ENCODE measurements at places on chromosomes 16 and 17. TPM values are rescaled to one million over a fixed set of nuclear protein-coding genes. Genes with fewer than 3 reads are reported as not detected.

GRCh38 chr16:31695667-31696066 is 168.0 kb downstream of the AHSP start:
- DNase-seq = no peak

DNA sequence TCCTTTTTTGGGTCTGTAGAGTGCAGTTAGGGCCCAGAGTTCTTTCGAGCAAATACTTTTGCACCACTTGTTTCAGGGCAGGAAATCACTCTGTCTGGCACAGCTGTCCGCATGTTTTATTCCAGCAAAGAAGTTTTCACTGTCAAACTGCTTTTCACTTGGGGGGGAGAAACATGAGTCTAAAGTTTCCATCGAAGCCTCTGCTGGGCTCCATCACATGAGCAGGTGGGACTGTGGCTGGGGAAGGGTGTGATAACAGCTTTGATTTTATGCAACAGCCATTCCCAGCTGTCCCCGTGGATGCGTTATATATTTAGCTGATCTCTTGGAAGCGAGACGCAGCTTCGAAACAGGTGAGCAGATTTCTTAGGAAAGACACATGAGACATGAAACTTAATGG is 288.6 kb downstream of the SNX29 start:
- DNase-seq = no peak

GRCh38 chr16:24957887-24958286 is 57.3 kb downstream of the ARHGAP17 start:
- DNase-seq = no peak

DNA sequence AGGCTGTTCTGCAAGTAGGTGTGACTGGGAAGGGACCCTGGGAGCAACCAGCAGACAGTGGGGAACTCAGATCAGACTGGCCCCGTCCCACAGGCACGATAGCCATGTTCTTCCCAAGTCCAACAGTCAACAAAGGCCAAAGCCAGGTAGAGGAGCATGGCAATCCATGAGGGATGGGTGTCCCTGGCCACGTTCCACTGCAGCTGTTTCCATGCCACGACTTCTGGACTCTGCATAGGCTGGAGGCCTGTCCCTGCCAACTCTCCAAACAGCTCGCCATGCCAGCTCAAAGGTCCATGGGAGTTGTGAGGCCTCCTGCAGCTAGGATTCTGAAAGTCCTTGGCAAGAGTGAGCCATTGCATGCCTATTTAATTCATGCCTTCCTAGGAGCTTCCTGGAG is 459.8 kb downstream of the CDH8 start:
- DNase-seq = no peak

- no peak for DNase-seq
Observed at GRCh38 chr16:72043539-72043938, 10.8 kb upstream of the HP start.

GRCh38 chr16:22284637-22285036 is 12.6 kb upstream of the POLR3E start:
- DNase-seq = no peak

DNA sequence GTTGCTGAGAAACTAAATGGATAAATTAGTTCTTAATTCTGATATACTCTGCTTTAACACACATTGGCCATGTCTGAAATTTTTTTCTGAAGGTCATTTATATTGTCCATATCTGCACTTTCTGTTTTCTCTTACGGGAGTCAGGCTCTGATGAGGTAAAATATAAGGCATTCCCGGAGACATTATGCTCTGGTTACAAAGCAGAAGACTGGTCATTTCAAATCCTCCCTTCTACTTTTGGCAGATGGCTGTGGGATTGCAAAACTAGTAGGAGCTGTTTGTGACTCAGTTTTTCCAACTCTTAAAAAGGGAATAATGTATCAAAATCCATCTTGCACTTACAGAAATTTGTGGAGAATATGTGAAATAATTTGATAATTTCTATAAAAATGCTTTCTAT is 92.2 kb upstream of the CPHXL start:
- DNase-seq = no peak

DNA sequence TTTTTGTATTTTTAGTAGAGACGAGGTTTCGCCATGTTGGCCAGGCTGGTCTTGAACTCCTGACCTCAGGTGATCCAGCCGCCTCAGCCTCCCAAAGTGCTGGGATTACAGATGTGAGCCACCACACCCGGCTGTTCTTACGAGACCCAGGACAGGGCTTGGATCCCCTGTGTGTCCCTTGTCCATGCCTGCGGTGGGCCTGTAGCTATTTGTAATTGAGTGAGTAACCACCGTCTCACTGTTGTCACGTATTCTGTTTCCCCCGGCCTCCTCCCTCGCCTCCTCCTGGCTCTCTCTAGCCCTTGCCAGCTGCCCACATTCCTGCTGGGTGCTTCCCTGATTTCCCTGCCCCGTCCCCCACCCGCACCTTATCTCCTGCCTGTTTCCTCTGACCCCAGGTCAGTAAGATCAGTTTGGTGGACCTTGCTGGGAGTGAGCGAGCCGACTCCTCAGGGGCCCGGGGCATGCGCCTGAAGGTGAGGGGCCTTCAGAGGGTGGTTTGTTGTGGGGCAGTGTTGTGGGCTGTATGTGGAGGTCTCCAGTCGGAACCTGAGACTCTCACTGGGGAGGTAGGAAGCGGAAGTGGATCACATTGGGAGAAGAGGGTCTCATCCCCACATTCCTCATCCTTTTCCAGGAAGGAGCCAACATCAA is 5.6 kb downstream of the KIF1C start:
- DNase-seq = no peak

DNA sequence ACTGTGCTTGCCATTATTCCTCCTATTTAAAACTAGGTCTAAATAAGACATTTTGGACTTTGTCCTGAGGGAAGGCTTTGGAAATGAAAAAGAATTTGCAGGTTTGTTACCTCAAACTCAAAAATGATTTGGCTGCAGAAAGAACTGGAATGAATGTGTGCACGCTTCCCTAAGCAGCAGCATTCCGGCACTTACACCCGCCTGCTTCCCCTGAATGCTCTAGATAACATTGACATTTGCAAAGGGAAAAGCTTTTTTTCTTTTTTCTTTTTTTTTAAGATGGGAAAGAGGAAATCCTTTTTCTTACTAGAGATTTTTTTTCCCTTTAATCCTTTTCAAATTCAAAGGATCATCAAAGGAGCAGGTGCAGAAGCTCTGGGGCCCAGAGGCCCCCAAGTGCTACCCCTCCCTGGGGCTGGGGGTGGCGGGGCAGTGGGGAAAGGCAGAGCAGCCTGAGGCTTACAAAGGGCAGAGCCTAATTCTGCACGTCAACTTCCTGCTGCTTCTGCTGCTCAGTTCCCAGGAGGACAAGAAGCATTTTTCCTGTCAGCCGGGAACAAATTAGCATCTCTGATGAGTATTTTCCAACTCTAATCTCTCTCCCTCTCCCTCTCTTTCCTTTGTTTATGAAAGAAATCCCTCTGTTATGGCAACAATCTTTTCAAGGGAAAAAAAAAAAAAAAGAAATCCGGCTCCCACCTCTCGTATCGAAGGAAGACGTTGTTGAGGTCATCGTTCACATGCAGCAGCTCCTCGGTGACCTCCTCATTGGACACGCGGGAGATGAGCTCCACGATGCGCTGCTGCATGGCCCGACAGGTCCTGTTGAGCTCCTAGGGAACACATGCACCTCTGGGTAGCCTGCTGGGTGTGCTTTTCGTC is 32.1 kb upstream of the SREBF1 start:
- DNase-seq = no peak

DNA sequence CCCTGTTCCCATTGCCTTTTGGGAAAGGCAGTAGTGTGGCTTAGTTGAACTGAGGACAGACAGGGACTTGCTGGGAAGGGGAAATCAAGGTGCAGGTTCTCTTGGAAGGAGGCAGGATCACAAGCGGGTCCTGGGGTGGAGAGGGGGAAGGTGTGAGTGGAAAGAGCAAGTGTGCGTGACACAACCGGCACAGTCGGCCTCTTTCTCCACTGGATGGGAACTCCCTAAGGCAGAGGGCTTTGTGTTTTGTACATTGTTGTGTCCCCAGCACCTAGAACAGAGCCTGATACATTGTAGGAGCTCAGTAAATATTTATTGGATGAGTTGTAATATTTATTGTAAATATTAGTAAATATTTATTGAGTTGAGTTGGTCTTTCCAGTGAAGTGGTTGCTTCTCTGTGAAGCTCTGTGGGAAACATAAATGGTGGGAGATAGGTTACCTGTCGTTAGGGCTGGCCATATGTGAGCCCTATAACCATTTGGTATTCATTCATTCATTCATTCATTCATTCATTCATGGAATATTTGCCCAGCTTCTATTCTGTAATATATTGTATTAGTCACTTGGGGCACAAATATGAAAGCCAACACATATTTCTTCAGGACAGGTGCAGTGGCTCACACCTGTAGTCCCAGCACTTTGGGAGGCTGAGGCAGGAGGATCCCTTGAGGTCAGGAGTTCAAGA is 34.0 kb downstream of the SMARCE1 start:
- no peak for DNase-seq

DNA sequence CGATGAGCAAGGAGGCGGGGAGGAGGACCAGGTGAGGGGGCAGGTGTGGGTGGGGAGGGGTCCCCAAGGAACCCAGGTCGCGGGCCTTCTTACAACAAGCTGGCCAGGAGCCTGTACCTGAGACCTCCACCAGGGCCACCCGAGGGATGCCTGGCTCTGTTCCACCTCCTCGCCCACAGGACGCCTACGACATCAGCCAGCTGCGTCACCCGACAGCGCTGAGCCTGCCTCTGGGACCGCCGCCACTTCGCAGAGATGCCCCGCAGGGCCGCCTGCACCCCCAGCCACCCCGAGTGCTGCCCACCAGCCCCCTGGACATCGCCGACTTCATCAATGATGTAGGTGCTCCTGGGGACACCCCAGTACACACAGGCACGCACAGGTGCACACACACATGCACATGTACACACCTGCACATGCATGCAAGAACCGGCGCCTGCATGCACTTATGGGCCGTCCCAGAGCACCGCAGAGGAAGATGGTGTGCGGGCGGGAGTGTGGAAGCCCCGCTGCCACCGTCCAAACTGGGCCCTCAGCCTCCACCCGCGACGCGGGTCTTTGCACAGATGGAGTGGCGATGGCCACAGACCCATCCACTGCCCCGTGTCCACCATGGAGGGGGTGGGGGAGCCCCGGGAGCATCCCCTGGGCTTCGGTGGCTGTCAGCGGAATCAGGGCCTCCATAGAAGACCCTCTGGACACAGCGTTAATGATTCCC is 6.6 kb downstream of the SLC22A31 start:
- no peak for DNase-seq

DNA sequence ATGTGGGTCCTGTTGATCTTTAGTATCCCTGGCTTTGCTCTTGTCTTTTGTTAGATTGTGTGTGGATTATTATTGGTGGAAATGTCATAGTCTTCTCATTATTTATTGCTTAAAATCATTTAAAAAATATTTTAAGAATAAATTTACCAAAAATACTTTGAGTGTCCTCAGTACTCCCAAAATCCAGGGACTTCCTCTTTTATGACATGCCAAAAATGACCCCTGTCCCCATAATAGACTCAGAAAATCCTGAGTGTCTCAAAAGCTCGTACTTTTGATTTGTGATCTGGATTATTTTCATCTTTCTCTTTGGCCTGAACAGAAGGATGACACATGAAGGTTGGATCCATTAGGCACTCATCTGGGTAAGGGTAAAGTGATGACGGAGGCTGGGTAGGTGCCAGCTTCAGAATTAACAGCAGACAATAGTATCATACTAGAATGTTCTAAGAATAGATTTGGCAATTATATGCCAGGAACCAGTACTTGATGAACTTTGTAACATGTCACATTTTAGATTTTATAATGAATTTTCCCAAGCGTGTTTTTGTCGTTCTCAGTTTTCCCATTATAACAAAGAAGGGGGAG is 602.2 kb upstream of the CDH8 start:
- no peak for DNase-seq

DNA sequence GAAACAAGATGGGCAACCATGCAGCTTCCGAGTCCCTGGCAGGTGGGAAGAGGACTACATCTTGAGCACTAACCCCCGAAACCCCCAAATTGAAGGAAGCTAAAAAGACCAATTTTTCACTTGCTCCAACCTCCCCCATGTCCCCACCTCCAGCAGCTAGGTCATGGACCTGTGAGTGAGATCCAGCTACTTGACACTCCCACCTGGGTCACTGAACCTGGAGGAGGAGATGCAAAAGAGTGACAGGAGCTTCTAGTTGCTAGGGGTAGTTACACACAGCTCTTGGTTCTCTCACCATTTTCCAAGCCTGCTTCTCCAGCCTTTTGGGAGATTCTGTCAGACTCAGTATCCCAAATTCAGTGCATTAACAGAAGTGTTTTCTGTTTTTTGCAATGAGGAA is 11.2 kb downstream of the PDZD9 start:
- DNase-seq = no peak

GRCh38 chr16:74748616-74749026 is 26.0 kb downstream of the FA2H start:
- DNase-seq = no peak

GRCh38 chr16:59686405-59686804 is 952.3 kb upstream of the GOT2 start:
- DNase-seq = no peak

- no peak for DNase-seq
Observed at GRCh38 chr17:80955078-80955477, 36.6 kb upstream of the CHMP6 start.

DNA sequence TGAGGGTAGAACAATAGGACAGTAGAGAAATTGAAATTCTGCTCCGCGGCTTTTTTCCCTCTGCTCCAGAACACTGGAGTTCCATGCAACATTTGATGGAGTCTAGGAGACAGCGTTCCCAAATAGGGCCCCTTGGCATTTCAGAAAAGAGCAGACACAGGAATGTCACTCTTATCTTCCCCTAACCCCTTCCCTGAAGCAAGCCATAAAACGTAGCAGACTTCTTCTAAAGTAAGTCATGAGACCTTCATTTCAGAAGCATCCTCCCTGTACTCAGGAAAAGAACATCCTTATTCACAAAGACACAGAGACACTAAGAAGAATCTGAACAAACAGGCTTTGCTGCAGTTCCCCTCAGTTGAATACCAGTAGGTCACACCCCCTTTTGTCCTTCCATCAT is 296.1 kb upstream of the SOX9 start:
- DNase-seq = no peak

DNA sequence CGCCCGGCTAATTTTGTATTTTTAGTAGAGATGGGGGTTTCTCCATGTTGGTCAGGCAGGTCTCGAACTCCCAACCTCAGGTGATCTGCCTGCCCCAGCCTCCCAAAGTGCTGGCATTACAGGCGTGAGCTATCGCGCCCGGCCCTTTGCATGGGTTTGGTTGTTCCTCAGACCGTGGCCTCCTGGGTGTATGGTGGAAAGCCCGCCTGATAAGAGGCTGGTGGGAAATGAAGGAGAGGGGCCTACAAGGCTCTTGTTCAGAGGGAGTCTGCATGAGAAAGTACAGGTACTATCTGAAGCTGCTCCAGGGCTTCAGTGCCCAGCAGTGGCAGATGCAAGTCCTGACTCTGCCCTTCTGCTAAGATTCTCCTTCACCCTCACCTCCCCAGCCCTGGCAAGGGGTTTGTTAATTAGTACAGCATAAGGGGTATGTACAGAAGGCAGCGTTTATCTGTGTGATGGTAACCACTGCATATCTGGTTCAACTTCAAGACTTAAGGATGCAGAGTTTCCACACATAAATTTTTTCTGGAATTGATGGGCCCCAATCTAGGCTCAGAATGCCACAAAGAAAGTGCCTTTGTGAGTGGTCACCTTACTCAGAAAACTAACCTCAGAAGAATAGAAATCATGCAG is 24.2 kb downstream of the GRB7 start:
- no peak for DNase-seq

Gene MRM1
- 6.3 TPM for total RNA-seq

Gene LCAT
- total RNA-seq = 11.8 TPM

Gene ANKFN1
- 0.67 TPM for total RNA-seq

Gene KCNJ18
- total RNA-seq = not detected

Gene CALB2
- 17.7 TPM for total RNA-seq

Gene SPATA2L
- 12.7 TPM for total RNA-seq

Gene TBKBP1
- total RNA-seq = 10.9 TPM

Measured in right atrium auricular region (tissue), 2 donors.